ENCODE measurements at places on chromosomes 1 and 21. TPM values are rescaled to one million over a fixed set of nuclear protein-coding genes. Genes with fewer than 3 reads are reported as not detected.

The HTR1D gene
- not detected for total RNA-seq

The DMRTA2 gene
- 0.55 TPM for total RNA-seq

The TRABD2B gene
- total RNA-seq = 1.1 TPM

The NASP gene
- total RNA-seq = 78.4 TPM

The NHLH1 gene
- total RNA-seq = not detected

The FMO2 gene
- 35.1 TPM for total RNA-seq

The FTCD gene
- 1.4 TPM for total RNA-seq

The SLC1A7 gene
- total RNA-seq = 0.16 TPM

GRCh38 chr1:208002672-208003071, 91.7 kb upstream of the CD34 start:
- no peak overlapping the region for H3K27ac ChIP-seq
- no peak overlapping the region for H3K4me3 ChIP-seq
- no peaks in the 10 kb centered on the region for H3K4me1 ChIP-seq
- no peak for DNase-seq
- H3K36me3 ChIP-seq = no peaks in the 10 kb centered on the region

DNA sequence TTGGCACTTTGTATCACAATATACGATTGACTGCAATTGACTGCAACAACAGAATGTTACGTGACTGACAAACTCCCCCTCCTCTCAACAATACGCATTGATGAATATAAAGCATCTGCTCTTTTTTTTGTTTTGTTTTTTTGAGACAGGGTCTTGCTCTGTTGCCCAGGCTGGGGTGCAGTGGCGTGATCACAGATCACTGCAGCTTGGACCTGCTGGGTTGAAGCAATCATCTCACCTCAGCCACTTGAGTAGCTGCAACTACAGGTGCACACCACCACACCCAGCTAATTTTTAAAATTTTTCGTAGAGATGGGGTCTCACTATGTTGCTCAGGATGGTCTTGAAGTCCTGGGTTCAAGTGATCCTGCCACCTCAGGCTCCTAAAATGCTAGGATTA, 21.3 kb upstream of the CEP85 start:
- H3K27me3 ChIP-seq = no peaks in the 10 kb centered on the region
- no peak overlapping the region for H3K27ac ChIP-seq
- no peak for DNase-seq
- no peak overlapping the region for H3K4me3 ChIP-seq

DNA sequence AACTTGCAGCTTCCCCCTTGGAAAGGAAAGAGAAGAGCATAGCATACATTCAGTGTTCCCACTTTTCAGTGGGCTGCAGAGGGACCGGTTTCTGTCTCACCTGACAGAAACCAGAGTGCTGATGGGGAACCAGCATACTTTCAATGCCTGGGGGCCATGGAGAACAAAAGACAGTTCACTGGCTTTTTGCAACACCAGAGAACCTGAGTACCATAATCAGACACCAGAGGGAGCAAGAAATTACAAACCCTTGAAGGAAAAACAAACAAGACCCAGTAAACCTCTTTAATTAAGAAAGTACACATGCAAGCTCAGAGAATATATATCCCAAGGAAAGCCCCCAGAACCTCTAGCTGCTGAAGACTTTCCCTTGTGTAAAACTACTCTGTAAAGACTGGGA, 51.1 kb downstream of the CSMD2 start:
- no peak for DNase-seq
- no peak overlapping the region for H3K27ac ChIP-seq
- H3K4me3 ChIP-seq = no peak overlapping the region
- no peaks in the 10 kb centered on the region for H3K27me3 ChIP-seq
- no peaks in the 10 kb centered on the region for H3K36me3 ChIP-seq

DNA sequence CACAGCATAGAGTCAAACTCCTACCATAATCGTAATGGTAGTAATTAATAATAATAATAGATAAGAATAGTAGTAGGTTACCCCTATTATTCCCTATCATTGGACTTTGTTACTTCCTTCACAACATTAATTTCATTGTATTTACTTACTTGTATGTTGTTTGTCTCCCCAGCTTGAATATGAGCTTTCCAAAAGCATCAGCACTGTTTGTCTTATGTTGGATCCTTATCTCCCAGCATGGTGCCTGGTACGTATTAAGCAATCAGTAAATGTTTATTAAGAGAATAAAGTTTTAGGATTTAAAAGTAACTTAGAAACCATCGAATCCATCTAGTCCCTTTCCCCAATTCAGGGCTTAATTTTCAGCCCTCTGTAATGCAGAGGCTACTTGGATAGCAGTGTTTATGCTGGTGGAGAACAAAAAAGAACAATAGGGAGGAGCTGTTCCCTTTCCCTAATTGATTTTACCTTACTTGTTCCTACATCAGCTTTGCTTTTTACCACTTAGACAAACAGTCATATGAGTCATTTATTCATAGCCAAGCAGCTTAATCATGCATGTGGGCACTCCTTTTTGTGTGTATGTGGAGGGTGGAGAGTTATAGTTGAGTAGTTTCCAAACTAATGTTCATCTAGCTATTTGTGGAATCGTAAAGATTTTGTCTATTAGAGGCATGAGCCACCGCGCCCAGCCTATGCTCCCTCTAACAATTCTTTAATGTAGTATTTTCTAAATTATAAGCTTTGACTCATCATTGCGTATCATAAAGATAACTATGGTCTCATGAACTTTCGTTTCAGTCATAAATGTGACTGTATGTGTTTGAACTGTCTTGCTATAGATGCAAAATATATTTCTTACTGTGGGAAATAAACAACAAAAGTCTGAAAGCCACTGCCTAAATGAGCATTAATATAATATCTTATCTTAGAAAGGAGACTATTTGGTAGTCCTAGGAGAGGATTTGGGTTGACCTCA, 20.9 kb upstream of the DR1 start:
- H3K27ac ChIP-seq = no peak overlapping the region
- no peak overlapping the region for H3K4me3 ChIP-seq
- H3K27me3 ChIP-seq = no peaks in the 10 kb centered on the region
- no peaks in the 10 kb centered on the region for H3K4me1 ChIP-seq
- H3K36me3 ChIP-seq = no peaks in the 10 kb centered on the region

- H3K4me1 ChIP-seq = no peaks in the 10 kb centered on the region
- H3K4me3 ChIP-seq = no peak overlapping the region
- no peaks in the 10 kb centered on the region for H3K36me3 ChIP-seq
- H3K27ac ChIP-seq = no peak overlapping the region
Observed at GRCh38 chr1:171610385-171610784, 11.7 kb upstream of the MYOCOS start.

DNA sequence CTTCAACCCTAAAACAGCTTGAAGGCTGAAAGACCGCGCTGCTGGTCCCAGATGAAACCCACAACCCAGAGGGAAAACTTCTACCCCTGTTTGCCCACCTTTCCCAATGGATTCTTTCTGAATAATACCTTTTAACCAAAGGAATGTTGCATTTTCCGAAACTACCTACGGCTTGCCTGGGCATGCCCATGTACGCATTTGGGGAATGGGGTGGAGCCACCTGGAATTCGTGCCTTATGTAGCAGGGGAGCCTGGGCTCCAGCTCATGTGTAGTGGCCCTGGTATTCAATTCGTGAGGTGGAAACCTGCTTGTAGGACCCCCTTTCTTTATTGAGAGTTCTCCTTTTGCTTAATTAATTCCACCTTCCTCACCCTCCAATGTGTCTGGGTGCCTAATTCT, 256.6 kb upstream of the RGS18 start:
- no peaks in the 10 kb centered on the region for H3K4me1 ChIP-seq
- H3K36me3 ChIP-seq = no peaks in the 10 kb centered on the region
- no peaks in the 10 kb centered on the region for H3K27me3 ChIP-seq
- no peak overlapping the region for H3K27ac ChIP-seq
- no peak for DNase-seq
- no peak overlapping the region for H3K4me3 ChIP-seq

DNA sequence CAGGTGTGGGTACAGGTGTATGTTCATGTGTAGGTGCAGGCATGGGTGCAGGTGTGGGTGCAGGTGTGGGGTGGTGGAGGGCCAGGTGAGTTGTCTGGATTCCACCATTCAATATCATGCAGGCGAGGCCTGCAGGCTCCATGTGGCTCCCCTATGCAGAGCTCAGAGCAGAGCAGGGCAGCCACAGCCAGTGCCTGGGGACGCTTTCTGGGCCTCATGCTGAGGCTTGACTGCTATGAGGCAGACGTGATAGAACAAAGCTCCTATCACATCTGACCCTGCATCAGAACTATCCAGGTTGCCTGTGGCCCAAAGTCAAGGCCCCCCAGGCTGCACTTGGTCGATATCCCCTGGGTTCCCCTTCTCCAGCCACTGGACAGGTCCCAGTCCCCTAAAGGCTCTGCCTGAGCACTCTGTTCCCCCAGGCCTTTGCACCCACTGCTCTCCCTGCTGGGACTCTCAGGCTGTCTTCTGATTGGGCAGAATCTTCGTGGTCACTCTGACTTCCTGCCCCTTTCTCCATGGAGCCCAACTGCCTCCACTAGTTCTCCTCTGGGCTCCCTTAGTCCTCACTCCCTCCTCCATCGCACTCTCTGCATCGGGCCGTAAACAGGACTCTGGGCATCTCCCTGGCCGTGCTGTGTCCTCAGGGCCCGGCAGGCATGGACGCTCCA, 78.6 kb upstream of the ACTL8 start:
- no peaks in the 10 kb centered on the region for H3K36me3 ChIP-seq
- DNase-seq = no peak
- peaks cover 7% of the 10 kb centered on the region for H3K4me1 ChIP-seq
- H3K27ac ChIP-seq = no peak overlapping the region
- no peak overlapping the region for H3K4me3 ChIP-seq

DNA sequence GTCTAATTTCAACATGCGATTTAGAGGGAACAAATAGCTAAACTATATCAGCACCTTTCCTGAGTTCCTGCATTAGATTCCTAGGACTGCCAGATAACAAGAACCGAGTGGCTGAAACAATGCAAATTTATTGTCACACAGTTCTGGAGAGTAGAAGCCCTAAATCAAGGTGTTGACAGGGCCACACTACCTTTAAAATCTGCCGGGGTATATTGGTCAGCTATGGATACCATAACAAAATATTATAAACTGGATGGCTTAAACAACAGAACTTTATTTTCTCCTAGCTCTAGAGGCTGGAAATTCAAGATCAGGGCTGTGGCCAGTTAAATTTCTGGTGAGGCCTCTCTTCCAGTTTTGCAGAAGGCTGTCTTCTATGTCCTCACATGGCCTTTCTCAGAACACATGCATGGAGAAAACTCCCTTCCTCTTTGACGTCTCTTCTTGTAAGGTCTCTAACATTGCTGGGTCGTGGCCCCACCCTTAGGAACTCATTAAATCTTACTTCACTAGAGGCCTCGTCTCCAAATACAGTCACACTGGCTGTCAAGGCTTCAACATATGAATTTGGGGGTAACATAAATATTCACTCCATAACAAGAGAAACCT, 144.3 kb downstream of the FCRL5 start:
- H3K4me1 ChIP-seq = no peaks in the 10 kb centered on the region
- no peak overlapping the region for H3K27ac ChIP-seq
- no peaks in the 10 kb centered on the region for H3K36me3 ChIP-seq
- no peak for DNase-seq

DNA sequence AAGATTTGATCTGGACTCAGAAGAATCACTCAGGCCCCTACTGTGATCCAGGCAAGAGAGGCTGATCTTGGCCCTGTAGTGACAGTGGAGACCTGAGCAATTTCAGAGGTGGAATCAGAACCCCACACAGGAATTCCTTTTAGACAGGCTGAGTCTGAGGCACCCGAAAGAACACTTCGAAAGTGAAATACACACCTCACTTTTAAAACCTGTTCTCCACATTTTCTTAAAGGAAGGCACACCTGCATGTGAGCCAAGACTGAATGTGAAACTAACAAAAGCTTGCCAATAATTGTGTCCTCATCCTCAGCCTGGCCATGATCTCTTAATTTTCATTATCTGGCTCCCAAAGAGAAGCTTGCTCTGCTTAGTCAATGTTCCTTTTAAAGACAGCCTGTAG, 32.2 kb downstream of the SIPA1L2 start:
- H3K36me3 ChIP-seq = no peaks in the 10 kb centered on the region
- no peak overlapping the region for H3K4me3 ChIP-seq
- no peaks in the 10 kb centered on the region for H3K27me3 ChIP-seq
- no peak overlapping the region for H3K27ac ChIP-seq
- no peak for DNase-seq

GRCh38 chr1:212074856-212075255, 39.3 kb downstream of the DTL start:
- H3K36me3 ChIP-seq = no peaks in the 10 kb centered on the region
- H3K27ac ChIP-seq = no peak overlapping the region
- H3K4me1 ChIP-seq = peaks cover 2% of the 10 kb centered on the region
- no peak for DNase-seq

- peaks cover 23% of the 10 kb centered on the region for H3K36me3 ChIP-seq
- no peak overlapping the region for H3K4me3 ChIP-seq
- H3K27ac ChIP-seq = no peak overlapping the region
- H3K27me3 ChIP-seq = no peaks in the 10 kb centered on the region
- DNase-seq = no peak
- no peaks in the 10 kb centered on the region for H3K4me1 ChIP-seq
Observed at GRCh38 chr1:231279081-231279480, 38.1 kb downstream of the GNPAT start.

DNA sequence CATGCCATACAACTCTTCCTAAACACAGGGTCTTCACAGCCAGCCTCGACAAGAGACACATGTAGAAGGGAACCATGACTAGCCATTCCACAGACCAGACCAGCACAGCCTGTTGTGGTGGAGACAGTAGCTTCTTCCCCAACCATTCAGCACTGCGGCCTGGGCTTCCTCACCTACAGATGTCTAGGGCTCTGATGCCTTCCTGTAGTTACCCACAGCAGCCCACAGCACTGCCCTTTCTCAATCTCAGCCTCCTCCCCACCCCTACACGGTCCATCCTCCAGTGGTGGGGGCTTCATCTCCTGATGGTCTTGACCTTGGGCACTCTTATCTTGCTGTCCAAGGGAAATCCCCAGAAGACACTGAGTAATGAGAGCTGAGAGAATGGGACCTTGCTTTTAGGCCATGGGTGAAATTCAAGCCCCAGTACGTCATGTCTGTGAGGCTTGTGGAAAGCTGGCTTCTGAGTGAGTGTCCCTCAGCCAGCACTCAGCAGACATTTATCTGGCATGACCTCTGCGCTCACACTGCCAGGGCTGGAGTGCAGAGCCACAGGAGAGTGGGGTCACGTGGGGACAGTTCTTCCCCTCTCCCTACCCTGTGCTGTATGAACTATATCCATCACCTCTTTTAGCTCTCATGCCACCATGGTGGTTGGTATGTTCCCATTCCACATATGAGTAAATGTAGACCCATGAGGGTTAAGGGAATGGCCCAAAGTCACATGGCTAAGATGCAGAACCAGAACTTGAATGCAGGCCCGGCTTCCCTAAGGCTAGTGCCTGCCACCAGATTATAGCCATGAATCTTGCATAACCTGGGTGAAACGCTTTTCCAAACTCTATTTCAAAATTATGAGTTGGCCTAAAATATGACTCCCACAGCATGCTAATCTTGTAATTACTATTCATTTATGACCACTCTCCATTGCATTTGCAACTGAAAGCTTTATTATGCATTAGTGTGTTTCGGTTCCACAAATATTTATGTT, 104.7 kb downstream of the HIVEP3 start:
- H3K36me3 ChIP-seq = no peaks in the 10 kb centered on the region
- no peak overlapping the region for H3K27ac ChIP-seq
- H3K27me3 ChIP-seq = no peaks in the 10 kb centered on the region
- H3K4me3 ChIP-seq = no peak overlapping the region
